ENCODE measurements at places on chromosomes 5 and 9.

DNA sequence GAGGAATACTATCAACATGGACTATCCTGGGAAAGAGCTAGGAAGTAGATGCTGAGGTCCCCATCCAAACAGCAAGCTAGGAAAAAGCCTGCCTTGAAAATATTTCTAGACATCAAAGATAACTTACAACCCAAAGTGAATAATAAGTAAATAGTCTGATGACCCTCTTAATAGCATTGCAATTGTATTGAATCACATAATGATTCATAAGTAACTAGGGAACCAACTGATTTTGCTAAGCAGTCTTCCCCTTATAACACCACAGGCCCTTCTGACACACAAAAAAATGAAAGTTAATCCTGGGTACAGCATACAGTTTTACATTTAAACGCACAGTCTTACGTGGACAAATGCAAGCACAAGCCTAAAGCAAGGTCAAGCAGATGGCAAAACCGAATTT lies 199.3 kb downstream of the RFK start:
- DNase-seq, result no peak

DNA sequence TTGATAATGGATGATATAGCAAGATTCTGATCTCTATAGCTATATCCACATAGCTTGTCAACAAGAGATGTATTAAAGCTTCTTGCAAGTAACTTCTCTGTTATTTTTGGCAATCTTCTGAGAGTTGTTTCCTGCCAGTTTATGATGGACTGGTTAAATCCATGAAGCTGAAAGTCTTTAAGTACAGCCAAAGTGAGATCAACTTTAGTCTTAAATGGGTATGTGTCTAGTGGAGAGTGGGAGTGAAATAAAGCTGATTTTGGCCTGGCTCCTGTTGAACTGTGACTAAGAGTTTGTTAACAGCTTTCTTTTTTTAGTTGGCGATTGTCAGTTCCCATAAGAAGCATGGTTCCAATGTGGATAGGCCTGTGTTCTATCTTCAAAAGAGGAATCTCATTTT lies 350.9 kb upstream of the PCSK5 start:
- no peak for DNase-seq

DNA sequence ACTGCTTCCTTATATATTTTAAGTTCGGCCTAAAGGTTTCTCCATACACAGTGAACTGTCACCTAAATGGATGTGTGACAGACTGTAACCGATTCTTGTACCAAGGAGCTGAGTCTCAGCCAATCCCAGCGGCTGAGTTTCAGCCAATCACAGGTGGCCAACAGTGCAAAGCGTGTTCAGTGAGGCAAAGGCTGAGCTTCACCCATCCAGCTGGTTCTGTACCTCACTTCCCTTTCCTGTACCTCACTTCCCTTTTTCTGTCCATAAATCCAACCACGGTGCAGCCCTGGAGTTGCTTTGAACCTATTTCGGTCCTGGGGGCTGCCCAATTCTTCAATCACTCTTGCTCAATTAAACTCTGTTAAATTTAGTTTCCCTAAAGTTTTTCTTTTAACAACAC lies 15.7 kb upstream of the TBC1D9B start:
- peak; percentile 27 for DNase-seq

DNA sequence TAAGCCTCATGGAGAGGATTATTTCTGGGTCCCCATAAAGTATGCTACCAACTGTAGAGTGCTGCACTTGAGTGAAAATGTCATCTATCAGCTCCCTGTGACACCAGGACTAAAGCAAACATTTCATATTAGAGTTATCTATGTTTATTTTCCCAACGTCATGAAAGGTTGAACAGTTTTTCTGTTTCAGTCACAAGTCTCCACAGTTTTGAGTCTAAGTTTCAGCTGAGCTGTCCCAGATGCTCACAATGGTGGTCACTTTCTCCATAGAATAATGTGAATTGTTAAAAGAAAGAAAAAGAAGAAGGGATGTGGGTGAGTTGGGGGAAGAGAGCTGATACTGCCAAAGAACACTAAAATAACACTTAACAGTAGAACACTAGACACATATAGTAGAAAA lies 126.3 kb upstream of the C9orf72 start:
- DNase-seq, result no peak

GRCh38 chr5:14112998-14113652 lies 30.0 kb upstream of the TRIO start:
- DNase-seq, result no peak

GRCh38 chr9:129627556-129628440 lies 1.8 kb downstream of the NTMT1 start:
- DNase-seq, result no peak

DNA sequence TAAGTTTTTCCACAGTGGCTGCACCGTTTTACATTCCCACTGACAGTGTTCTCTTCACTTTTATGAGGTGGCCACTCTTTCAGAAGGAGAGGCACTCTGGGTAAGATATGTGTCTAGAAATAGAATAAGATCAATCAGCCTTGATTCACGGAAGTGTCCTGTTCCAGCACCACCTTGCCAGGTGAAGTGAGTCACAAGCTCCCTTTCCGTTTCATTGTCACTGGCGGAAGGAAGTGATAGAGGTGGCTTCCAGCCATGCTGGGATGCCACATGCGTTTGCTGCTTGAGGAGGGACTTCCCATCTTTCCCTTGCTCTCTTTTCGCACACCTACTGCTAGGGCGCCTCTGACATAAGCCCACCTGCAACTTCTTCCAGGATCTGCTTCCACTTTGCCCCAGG lies 217.1 kb downstream of the PIK3R1 start:
- no peak for DNase-seq

GRCh38 chr5:60505373-60506171 lies 194.4 kb downstream of the DEPDC1B start:
- no peak for DNase-seq

DNA sequence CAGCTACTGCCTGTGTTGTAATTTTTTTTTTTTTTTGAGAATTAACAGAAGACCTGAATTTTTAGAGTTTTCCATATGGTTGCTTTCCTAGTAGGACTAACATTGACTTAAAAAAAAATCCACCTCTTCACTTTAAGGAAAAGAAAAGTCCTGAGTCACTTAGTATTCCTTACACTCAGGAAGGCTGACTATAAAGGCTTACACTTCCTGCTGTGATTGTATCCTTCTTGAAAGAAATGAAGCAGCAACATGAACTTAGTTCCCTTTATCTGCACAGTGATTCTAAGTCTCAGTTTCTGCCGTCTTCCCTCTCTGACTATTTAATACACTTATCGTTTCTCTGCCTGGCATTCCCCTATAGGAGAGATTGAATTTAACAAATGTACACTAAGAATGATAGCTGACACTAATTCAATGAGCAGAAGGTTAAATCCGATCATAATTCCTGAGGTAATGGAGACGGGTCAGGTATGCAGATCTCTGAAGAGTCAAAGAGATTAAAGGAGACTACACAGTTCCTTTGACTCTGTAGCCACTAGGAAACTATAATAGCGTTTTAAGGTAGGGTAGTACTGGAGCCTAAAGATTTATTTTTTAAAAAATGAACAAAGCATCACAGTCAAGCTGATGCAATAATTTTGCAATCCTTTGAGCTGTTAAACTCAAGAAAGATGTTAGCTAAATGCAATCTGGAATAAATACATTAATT lies 185.1 kb upstream of the ELAVL2 start:
- no peak for DNase-seq

- DNase-seq, result no peak
Observed at GRCh38 chr9:18459962-18460584, 13.9 kb upstream of the ADAMTSL1 start.

- DNase-seq, result no peak
Observed at GRCh38 chr5:151139015-151139414, 18.6 kb downstream of the ANXA6 start.
